Fibroblast of mammary gland (primary cell): ENCODE measurements at places on chromosomes 5 and 9.
A peak's percentile ranks its signal among the peaks of the same experiment; 100 is the strongest.

DNA sequence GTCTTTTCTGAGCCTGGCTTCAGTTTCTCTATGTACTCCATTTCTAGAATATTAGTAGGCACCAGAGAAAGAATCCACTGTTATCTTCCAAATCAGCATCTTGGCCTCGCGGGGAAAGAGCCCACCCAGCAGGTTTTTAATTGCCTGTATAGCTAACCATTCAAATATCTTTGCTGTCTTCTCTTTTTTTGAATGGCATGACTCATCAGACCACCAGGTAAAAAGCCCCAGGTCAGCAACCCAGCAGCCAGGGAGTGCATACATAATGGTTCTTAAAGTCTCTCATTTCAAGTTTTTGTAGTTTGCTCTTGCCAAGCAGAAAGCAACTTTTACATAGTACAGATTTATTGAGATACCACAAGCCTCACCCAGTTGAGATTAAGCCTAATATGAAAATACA lies 50.7 kb downstream of the TMEM167A start:
- DNase-seq = no peak

GRCh38 chr5:75545131-75545530 lies 33.4 kb downstream of the POLK start:
- DNase-seq = no peak

DNA sequence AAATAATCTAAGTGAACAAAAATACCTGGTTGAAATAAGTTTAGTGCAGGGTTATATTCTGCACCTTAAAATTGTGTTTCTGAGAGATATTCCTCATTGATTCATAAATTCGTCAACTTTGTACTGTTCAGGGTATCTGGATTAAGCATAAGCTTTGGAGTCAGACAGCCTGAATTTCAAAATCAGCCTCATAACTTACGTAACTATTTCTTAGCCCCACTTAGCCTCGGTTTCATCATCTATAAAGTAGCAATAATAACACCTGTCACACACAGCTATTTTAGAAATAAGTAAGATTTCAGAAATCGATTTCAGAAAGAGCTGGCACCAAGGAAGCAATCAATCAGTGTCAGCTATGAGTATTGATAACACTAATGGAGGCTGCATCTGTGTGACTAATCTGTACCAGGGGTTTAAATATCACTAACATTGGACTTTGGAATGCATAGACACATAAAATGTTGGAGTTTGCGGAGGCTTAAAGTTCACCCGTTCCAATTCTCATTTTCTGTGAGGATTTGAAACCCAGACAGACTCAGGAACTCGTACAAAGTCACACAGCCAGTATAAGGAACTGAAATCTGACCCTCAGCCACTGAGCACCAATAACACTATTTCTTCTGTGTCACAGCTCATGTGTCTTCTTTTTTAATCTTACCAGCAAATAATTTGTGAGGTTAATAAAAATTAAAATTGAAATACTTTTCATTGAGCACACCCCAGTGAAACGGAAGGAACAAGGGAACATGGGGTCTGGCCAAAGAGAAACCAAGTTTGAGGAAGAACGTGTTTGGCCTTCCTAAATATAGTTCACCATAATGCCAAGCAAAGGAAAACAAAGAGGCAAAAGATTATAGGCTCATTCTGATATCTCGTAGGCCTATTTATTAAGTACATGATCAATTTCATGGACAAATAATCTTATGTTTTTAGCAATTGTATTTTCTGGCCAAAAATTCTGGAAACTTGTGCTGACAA lies 194.4 kb upstream of the PTGER4 start:
- peak; percentile 14 for DNase-seq

DNA sequence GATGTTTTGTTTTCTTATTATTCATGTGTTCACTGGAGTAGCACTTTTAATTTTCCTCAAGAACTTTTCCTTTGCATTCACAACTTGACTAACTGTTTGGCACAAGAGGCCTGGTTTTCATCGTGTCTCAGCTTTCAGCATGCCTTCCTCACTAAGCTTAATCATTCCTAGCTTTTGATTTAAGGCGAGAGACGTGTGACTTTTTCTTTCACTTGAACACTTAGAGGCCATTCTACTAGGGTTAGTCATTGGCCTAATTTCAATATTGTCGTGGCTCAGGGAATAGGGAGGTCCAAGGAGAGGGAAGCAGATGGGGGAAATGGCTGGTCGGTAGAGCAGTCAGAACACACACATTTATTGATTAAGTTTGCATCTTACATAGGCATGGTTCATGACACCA lies 94.0 kb downstream of the ZNF462 start:
- peak; percentile 91 for DNase-seq

GRCh38 chr9:86454701-86455615 lies 100.7 kb upstream of the TUT7 start:
- peak; percentile 36 for DNase-seq

- DNase-seq = no peak
Measured at GRCh38 chr9:99108131-99108530, 3.2 kb downstream of the TGFBR1 start.

- no peak for DNase-seq
Measured at GRCh38 chr9:133577737-133578112, 31.5 kb downstream of the FAM163B start.

DNA sequence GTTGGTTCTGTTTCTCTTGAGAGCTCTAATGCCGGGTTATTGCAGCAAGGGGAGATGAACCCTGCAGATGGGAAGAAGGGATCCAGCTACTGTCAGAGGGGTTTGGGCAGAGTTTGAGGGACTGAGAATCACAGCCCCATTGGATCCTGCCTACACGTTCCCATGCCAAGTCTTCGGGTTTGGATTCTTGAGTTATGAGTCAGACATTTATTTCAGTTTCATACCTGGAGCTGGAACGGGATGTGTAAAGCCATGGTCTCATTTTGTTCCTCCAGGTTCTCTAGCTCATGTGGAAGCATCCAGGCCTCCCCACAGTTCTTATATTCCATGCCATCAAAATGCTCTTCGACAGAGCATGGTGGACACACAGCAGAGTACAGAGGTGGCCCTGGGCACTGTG lies 275.4 kb upstream of the IRX4 start:
- no peak for DNase-seq

DNA sequence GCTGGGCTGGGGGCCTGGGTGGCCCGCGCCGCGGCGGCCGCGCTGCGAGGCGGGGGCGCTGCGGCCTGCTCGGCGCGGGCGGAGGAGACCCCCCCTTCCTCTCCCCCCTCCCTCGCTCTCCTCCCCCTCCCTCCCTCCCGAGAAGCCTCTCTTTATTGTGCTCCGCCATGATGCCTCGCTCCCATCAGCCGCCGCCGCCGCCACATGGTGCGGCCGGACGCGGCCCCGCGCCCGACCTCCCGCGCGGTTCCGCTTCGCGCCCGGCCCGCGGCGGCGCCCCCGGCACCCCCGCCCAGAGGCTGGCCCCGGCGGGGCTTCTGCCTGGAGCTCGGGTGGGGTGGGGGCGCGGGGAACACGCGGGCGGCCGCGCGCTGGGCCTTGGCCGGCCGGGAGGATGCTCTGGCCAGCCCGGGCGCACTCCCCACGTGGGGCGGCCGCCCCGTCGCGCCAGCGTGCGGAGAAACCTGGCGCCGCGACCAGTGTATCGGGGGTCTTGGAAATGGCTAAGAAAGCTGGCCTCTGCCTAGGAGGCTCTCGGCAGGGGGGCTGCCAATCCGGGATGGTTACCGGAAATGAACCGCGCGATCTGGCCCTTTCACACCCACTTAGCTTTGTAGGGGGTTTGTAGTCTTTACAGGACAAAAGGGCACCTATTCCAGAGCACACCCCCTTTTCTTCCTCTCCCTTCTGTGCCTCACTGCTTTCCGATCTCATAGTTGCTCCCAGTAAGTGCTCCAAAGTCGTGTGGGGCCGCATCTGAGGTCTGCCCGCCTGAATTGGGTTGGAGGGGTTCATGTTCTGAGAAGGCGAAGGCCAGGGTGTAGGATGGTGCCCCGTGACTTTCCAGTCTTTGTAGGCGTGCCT lies 1.0 kb downstream of the SET start:
- peak; percentile 36 for DNase-seq

DNA sequence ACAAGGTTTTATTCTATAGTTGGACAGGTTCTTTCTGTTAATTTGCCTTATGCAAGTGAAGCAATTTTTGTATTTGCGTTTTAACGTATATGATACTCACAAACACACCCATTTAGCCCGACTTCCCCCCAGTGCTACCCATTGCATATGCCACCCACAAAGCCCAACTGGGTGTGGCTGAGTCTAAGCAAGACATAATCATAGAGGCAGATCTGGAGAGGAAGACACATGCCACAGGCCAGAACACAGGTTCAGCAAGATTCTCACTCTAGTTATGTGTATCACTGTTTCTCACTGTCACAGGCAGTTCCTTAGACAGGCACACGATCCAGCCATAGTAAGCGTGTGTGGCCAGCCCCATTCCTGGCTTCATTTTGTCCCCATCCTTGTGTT lies 29.0 kb upstream of the PUM3 start:
- no peak for DNase-seq

- no peak for DNase-seq
Measured at GRCh38 chr9:125493881-125494652, 212.9 kb downstream of the MAPKAP1 start.

- DNase-seq = no peak
Measured at GRCh38 chr5:96050273-96050880, 88.7 kb upstream of the ELL2 start.

DNA sequence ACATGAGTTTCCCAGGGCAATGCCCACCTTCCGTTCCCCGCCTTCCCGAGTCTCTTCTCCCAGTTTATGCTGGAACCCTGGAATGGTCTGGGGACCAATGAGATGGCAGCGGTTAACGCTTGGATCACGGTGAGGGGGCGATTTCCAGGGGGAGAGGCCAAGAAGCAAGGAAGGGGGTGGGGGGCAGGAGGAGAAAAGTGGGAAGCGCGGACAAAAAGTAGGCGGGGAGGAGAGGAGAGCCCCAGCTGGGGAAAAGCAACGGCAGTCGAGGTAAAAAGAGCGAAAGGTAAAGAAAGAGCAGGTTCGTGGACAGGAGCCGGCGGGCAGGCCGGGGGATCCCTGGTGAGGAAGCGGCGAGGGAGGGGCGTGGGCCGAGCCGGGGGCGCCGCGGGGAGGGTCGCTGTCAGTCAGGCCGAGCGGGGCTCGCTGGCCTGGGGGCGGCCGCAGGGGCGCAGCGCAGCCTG lies 508 bp upstream of the SNCAIP start:
- no peak for DNase-seq

DNA sequence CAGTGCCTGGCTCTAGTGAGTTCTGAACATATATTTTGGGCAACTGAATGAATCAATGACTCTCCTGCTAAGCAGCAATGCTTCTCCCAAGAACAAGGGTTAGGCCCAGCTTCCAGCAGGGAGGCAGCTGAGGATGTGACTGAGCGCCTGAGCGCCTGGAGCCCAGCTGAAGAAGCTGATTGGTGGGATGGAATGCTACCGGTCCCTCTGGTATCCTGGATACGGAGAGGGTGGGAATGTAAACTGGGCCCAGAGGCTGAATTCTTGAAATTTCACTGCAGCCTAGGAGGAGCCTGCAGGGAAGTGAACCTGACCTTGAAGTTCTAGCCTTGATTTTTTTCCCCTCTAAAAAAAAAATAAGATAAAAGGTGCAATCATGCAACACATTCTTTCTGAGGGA lies 43.2 kb downstream of the WWC1 start:
- DNase-seq = peak; percentile 17
